ENCODE measurements at places on chromosomes 7 and 10.

DNA sequence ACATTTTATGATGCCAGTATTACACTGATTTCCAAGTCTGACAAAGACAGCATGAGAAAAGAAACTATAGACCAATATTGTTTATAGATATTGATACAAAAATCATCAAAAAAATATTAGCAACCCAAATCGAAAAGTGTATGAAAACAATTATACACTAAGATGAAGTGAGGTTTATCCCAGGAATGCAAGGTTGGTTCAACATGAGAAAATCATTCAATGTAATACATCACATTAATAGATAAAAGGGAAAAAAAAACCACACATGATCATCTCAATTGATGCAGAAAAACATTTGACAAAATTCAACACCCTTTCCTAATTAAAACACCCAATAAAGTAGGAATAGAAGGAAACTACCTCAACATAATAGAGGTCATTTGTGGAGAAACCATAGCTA is 153.9 kb downstream of the DNAJC1 start:
- DNase-seq: no peak

DNA sequence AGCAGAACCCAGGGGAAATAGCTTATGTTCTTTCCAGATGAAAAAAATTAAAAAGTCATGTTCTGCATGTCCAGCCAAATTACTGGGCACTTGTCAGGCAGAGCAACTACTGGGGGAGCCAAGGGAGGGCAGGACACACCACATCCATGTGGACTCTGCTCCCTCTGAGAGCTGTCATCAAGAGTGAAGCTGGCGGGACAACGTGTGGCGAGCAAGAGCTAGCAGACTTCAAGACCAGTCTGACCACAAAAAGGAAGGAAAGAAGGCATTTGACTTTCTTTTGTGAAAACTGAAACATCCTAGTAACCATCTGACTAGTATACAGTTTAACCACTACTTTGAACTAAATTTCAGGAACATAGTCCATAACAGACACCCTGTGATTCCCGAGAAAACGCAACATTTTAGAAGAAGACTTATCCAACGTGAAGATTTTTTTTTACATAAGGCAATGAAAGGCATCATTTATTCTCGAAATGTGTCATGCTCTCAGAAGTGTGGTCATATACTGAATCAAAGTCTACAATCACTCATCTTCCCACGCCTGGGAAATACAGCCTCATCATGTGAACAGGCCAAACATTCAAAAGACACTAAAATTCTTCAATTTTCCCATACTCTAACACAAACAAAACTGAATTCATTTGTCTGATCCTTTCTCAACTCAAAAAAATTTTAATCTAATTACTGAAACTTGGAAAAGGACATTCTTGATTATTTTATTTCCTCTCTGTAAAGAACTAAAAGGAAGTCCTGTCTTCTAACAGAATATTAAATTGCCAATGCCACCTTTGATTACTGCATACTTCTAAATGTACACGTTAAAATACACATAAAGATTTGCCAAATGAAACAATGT is 15.5 kb downstream of the CYTH3 start:
- no peak for DNase-seq

DNA sequence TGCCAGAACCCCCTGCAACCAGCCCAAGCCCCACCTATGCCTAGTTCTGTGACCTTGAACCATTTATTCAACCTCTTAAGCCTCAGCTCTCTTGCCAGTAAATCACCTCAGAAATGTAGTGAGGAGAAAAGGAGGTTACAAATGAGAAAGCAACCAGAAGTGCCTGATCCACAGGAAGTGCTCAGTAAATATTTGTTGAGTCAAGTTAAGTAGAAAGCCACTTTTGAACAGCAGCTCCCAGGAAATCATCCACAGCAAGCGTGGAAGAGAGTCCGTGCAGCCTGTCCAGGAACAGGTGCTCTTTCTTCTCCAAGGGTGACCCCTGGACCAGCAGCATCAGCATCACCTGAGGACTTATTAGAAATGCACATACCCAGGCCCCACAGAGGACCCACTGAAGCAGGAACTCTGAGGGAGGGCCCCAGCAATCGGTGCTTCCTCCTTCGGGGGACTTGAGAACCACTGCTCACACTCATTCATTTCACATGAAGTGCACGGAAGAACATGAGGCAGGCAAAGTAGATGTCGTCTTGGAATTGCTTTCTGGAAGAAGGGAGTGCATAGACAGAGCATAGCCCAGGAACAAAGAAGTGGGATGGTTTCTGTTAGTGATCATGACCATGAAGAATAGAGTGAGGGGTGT is 6.3 kb upstream of the C10orf71 start:
- no peak for DNase-seq

GRCh38 chr10:52644373-52645186 is 128.0 kb downstream of the MBL2 start:
- no peak for DNase-seq

DNA sequence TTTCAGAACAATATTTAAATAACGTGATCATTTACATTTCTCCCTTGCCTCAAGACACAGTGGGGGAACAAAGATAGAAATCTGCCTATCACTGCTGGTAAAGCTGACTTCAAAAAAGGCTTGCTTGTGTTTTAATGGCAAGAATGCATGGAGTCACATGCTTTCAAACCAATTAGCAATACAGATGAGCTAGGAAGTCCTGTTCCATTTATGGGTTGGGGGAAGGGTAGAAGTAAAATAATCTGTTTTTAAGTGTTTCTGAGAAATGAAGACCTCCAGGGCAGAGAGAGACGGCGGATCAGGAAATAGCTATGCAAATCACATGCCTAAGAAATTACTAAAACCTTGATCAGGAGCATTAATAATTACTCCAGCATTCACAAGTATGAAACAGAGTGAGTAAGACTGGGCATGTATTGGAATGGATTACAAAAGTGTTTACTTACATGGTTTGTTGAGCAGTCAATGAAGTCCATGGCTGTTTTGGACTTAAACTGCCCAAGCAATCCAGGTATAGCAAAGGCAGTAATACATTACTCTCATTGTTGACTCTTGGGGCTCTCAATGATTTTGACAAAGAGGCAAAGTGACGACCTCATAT is 142.0 kb downstream of the ARID5B start:
- DNase-seq: no peak

DNA sequence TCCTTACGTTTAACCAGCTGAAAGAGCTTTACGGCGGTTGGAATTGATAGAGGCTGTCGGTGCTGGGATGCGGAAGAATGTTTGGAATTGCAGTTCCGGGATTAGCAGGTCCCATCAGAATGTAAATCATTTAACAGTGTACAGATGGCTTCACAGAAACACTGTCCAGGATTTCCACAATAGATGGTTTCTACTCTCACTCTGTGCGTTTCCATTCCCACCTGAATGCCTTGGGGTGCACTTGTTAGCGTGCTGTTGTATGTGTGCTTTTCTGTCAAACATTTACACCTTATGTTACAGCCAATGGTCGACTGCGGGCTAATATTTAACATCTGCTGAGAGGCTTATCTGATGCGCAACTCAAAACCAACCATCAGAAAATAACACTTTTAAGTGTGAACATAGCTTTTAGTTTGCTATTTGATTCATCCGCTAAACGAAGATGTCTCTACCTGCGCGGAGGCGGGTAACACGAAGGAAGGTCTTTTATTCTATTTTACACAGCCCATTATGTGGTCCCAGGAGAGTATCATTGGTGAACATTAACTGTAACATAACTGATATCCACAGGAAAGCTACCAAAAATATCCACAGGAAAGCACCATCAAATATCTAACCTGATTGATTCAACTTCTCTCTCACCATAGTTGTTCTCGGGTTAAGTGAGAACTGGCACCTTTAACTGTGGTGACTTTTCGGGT is 179.0 kb downstream of the PRPF18 start:
- DNase-seq: no peak

DNA sequence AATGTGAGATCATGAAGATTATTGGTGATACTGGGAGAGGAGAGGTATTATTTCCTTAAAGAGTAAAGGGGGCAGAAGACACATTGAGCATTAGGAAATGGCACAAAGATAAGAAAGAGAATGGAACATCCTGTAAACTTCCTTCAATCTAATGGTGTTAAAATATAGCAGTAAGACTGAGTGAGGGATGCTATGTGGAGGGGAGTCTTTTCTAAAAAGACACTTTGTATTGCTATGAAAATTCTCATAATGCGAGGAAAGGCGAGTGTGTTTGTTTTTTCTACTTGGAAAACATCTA is 405.2 kb downstream of the ARL4A start:
- DNase-seq: no peak

DNA sequence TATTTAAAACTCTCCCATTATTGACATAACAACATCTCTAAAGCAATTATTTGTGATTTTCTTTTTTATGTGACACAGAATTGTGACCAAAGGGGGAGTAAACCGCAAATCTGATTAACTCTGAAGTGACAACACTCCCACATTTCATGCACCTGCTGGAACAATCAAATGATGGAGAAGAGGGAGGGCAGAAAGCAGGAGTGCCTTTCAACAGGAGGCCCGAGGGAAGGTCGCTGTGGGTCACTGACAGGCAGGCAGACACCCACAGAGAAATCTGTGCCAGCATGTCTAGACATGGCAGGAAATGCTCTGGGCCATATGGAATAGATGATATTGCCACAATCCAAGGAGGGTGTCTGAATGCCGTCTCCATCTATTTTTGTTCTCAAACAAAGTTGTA is 247.3 kb downstream of the DOCK4 start:
- DNase-seq: no peak

GRCh38 chr10:18476076-18476647 is 175.2 kb downstream of the NSUN6 start:
- no peak for DNase-seq

All from activated naive CD8-positive, alpha-beta T cell treated with anti-CD3 and anti-CD28 coated beads, Interleukin-2, amount 50 U/mL, for 16 hours (primary cell).